ENCODE measurements at places on chromosomes 13 and 19. TPM values are rescaled to one million over a fixed set of nuclear protein-coding genes. Genes with fewer than 3 reads are reported as not detected.

DNA sequence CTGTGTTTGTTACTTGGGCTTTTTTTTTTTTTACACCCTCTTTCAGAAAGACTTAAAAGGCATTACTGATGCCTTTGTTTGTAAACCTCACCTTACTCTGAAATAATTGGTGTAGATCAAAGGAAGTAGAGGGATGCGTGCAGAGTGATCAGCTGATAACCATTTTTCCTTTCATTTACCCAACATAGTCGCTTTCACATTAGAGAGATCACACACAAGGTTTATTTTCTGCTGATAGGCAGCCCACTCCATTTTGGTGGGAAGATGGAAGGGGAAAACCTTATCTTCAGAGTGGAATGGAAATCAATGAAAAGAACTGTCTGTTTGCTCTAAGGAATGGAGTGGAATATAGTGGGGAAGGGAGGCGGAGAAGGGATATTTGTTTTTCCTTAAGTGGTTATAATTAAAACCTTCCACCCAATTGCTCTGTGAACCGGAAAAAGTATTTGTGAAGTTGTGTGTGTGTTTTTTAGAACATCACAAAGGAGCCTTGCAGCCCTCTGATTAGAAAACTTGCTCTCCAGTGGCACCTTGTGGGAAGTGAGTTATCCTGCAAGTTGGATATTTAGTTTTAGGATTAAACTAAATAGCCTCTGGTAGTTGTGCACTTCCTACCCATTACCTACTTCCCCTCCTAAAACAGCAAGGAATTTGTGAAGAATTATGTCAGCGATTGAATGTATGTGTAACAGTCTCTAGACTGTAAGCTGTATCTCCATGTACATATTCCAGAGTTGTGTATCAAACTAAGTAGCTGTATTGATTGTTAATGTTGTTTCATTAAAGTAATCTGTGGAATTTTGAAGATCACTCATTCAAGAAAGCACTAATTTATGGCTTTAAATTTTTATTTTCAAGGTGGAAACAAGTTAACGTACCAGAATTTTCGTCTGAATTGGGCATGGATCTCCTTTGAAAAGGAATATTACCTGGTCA lies 76.8 kb downstream of the FREM2 start:
- no peak for DNase-seq

C19orf38 gene
- total RNA-seq: 2.6 TPM

ADPRHL1 gene
- 6.0 TPM for total RNA-seq

- no peak for DNase-seq
Observed at GRCh38 chr13:45296259-45296658, 44.7 kb downstream of the TPT1 start.

RNF126 gene
- 8.6 TPM for total RNA-seq

GRCh38 chr13:20567881-20568528 lies 1.0 kb downstream of the IFT88 start:
- DNase-seq: peak; percentile 3

DNA sequence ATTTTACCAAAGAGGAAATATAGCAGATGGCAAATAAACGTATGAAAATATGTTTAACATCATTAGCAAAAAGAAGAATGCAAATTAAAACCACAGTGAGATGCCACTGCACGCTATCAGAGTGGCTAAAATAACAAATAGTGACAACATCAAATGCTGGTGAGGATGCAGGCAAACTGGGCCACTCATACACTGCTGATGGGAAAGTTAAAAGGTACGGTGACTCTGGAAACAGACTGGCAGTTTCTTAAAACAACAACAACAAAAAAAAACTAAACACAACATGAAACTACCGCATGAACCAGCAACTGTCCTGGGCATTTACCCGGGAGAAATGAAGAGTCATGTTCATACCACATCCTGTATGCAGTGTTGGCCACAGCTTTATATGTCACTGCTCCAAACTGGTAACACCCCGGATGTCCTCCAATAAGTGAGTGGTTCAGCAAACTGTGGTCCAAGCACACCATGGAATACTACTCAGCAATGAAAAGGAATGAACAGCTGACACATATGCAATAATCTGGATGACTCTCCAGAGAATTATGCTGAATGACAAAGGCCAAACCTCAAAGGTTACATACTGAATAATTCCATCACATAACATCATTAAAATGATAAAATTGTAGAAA lies 22.3 kb downstream of the EPS15L1 start:
- DNase-seq: no peak

GRCh38 chr13:109160357-109160756 lies 530.9 kb downstream of the MYO16 start:
- no peak for DNase-seq

PTGIR gene
- 2.6 TPM for total RNA-seq

GRCh38 chr19:6587998-6588507 lies 2.9 kb downstream of the CD70 start:
- no peak for DNase-seq

- no peak for DNase-seq
Observed at GRCh38 chr13:109655206-109655600, 131.2 kb downstream of the IRS2 start.

DNA sequence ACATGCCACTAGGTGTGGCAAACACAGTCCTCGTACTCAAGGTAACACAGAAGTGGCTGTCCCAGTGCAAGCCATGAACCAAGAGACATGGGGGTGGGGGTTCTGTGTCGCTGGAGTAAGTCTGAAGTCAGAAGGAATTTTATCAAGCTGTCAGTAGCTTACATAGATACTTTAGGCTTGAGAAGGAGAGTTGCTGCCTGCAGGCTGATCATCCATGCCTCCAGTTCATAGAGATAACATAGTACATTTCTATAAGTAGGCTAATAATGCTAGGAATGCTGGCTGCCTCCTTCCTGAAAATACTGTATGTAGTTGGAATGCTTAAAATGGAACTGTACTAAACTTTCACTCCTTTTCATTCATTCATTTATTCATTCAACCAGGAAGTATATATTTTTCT lies 70.1 kb downstream of the CAB39L start:
- DNase-seq: no peak

- no peak for DNase-seq
Observed at GRCh38 chr19:13932149-13932637, 6.0 kb downstream of the PODNL1 start.

DNA sequence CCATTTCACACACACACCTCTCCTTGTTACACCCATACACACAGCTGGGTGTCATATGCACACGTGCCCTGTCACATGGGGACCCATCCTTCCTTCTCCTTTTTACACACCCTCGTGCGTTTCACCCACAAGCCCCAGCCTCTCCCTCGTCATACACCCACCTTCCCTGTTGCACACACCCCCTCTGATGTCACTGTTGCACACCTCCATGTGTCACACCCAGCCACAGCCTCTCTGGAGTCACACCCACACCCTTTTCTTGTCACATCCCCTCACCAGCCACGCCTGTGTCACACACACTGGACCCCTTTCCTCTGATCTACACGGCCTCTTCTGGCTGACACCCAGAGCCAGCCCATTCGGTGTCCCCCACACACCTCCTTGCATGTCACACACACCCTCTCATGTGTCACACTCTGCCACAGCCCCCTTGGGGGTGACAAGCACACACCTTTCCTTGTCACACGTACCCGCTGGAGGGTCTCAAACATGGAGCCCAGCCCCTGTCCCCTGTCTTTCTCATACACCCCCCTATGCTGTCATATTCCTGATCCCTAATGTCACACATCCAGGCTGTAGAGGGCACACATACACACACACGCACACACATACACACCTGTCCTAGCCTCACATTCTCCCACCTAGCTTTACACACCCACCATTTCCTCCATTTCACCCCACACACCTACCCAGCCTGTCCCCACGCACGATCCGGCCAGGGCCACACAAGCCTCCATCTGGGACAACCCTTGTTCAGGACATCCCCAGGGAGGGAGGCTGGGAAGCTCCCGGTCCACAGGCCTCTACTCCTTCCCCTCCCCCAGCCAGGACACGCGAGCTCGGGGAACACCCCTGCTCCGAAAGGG lies 1.4 kb downstream of the NOVA2 start:
- no peak for DNase-seq

DNA sequence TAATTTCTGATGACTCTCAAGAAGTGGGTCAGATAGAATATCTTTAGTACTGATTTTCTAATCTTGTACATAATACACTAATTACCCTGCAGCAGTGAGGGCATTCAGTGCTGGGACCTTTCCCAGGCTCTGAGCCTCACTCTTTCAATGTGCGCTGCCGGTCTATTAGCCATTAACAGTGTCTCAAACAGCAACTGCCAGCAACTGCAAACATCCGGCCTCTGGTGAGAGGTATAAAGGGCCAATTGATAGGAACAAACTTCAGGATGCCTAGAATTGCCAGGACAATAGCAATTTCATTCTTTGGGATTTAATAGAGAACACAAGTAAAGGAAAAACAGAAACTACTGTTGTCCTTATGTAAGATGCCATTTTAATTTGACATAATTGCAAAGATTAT lies 604.4 kb upstream of the SPRY2 start:
- peak; percentile 8 for DNase-seq

- peak; percentile 77 for DNase-seq
Observed at GRCh38 chr19:49142866-49143335, 12.3 kb downstream of the HRC start.

GRCh38 chr13:79749566-79749965 lies 268.6 kb downstream of the NDFIP2 start:
- no peak for DNase-seq

GRCh38 chr13:73061876-73062275 lies 3.1 kb downstream of the KLF5 start:
- no peak for DNase-seq

DNA sequence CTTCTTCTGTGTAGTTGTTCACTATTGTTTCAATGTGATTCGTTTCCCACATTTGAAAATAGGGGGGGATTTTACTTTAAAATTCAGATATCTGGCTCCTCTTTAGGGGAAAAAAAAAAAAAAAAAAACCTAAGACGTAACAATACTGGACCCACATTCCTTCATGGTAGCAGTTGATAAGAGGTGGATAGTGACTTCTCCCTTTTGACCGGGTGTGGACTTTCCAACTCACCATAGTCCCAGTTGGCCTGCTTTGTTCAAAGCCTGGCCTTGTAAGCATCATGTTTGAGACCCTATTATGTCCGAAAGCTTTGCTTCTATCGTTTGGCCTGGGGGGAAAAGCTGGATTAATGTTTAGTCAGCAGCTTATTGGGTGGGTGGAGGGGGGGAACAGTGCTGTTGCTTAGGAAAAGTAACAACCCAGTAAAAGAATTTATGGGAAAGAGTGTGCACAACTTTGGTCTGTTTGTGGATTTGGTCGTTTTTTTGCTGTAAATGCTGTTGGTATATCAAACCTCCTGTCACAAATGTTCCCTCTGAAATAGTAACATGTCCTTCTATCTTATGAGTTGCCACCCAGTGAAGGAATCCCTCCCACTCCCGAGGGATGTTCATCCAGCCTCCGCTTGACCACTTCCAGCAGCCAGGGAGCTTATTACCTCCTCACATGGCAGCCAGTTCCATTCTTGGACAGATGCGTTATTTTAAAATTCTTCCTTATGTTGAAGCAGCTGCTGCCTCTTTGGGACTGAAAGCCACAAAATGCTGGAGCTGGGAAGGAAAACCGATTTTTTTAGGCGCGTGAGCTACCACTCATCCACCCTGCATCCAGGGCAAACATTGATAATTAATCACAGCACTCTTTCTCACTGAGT lies 10.4 kb downstream of the SAMD4B start:
- DNase-seq: no peak

PGLYRP2 gene
- not detected for total RNA-seq

GRCh38 chr13:106100171-106100919 lies 435.1 kb downstream of the EFNB2 start:
- DNase-seq: peak; percentile 31

KLF1 gene
- 0.26 TPM for total RNA-seq

DNA sequence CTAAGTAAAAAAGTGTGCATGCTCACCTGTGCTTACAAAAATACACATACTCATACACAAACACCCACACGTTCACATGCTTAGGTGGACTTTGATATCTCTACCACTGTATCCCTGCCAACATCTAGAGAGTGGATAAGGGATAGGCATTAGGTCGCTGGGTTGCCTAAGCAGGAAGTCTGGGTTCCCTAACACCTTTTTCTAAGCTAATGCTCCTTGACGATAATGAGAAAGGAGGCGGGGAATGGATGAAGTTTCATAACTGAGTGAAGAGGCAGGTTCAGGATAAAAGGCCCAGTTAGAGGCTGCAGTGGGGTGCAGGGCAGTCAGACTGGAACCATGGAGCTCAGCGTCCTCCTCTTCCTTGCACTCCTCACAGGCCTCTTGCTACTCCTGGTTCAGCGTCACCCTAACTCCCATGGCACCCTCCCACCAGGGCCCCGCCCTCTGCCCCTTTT lies 41.9 kb upstream of the CYP2A7 start:
- no peak for DNase-seq

COMP gene
- 0.90 TPM for total RNA-seq

- no peak for DNase-seq
Observed at GRCh38 chr19:7642295-7643030, 5.6 kb downstream of the STXBP2 start.

GRCh38 chr13:33526718-33527117 lies 241.2 kb upstream of the STARD13 start:
- no peak for DNase-seq

LILRB3 gene
- total RNA-seq: 2.9 TPM

DNA sequence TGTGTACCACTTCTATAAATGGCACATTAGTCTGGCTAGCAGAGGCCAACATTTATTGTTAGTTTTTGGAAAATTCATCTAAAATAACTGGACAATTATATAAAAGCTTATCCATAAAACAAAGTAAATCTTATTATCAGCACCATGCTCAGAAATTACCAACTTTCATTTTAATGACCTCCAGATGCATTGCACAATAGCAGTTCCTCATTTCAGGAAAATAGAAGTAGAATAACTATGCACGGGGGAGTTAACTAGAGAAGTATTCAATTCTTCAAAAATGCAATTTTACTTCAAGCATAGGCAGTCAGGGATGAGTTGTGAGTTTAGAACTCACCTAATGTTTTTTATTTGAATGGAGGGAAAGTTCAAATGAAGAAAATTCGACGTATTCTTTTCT lies 1023.5 kb downstream of the PCDH17 start:
- no peak for DNase-seq

GRCh38 chr13:49450105-49450819 lies 6.2 kb downstream of the SETDB2 start:
- no peak for DNase-seq

DNA sequence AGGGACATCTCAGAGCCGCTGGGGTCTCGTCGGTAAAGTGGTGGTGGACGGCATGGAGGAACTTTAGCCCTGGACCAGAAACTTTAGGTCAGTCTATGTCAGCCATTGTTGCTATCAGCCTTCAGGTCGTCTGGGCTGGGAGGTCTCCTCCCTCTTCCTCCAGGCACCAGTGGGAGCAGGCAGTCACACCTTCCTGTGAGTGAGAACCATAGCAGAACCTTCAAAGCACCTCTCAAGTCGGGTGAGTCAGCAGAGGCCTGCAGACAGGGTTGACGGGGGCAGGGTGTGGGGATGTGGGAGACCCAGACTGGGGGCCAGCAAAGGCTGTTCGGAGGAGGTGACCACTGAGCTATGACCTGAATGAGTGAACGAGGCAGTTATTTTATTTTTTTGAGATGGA lies 15.4 kb upstream of the SBNO2 start:
- no peak for DNase-seq

- peak; percentile 41 for DNase-seq
Observed at GRCh38 chr19:15072930-15073647, 8.9 kb upstream of the OR1I1 start.

GPR180 gene
- 21.5 TPM for total RNA-seq

KANK3 gene
- total RNA-seq: 8.1 TPM

GRCh38 chr13:105778196-105778595 lies 757.3 kb downstream of the EFNB2 start:
- no peak for DNase-seq

ETV2 gene
- 0.32 TPM for total RNA-seq

Measured in urinary bladder (tissue), 4 donors.